Stomach (tissue), 19 donors: ENCODE measurements at places on chromosomes 1 and 21. TPM values are rescaled to one million over a fixed set of nuclear protein-coding genes. Genes with fewer than 3 reads are reported as not detected.
A peak's percentile ranks its signal among the peaks of the same experiment; 100 is the strongest.

DNA sequence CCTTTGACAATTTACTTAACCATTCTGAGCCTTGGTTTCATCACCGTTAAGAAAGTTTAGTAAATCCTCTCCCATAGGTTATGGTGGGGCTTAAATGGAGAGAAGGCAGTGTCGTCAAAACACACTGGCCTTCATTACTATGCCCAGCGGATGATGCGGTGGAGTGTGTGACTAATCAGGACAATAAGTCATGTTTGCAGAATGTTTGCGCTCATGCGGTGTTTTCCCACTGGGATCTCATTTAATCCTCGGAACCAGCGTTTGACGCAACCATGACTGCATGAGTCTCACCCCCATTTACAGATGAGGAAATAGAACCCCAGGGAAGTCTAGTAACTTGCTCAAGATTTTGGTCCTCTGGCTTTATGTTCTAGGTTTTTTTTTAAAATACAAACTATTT, 17.5 kb downstream of the SLC26A9 start:
- peak; percentile 18 for DNase-seq

DNA sequence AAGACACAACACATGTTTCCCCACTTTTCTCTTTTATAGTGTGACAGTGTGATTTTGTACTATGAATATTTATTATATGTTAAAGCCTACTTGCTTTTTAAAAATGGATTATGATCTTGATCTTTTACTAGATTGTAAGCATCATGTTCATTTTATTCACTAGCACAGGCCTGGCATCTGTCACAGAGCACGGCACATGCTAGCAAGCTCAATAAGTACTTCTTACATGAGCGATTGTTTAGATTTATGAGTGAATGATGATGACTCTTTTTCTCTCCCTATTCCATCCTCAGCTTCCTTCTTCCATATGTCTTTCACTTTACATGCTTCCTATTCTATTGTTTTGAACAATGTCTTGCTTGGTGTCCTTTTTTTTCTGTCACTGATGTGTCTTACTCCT, 1454.1 kb downstream of the MRPL39 start:
- DNase-seq = no peak

SPRR2G gene
- total RNA-seq = not detected

- no peak for DNase-seq
Measured at GRCh38 chr1:175168782-175169181, 23.8 kb downstream of the KIAA0040 start.

- no peak for DNase-seq
Measured at GRCh38 chr1:247440001-247440620, 17.8 kb downstream of the OR2B11 start.

C1orf74 gene
- 3.6 TPM for total RNA-seq

GRCh38 chr1:19186001-19186400, 24.1 kb downstream of the UBR4 start:
- no peak for DNase-seq

- no peak for DNase-seq
Measured at GRCh38 chr1:19635646-19636045, 8.5 kb upstream of the NBL1 start.

- no peak for DNase-seq
Measured at GRCh38 chr1:41649396-41650027, 165.0 kb upstream of the EDN2 start.

DNA sequence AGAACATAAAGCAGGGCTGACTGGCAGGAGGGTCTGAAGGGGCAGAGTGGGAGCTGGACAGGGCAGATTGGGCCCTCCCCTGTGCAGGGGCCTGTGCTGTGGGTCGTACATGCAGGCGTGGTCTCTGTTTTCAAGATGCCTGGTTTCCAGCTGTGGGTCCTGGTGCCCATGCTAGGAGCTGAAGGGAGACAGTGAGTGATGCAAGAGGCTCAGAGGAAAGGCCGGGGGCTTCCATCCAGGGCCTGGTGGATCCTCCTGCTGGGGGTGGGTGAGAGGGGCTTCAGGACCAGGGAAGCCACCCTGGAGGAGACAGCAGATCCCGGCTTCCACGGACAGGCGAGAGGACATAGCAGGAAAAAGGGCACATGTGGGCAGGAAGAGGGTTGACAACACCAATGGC, 349.0 kb upstream of the VAMP3 start:
- DNase-seq = peak; percentile 4

GRCh38 chr21:35840197-35840799, 220.0 kb downstream of the SETD4 start:
- DNase-seq = peak; percentile 90

DNA sequence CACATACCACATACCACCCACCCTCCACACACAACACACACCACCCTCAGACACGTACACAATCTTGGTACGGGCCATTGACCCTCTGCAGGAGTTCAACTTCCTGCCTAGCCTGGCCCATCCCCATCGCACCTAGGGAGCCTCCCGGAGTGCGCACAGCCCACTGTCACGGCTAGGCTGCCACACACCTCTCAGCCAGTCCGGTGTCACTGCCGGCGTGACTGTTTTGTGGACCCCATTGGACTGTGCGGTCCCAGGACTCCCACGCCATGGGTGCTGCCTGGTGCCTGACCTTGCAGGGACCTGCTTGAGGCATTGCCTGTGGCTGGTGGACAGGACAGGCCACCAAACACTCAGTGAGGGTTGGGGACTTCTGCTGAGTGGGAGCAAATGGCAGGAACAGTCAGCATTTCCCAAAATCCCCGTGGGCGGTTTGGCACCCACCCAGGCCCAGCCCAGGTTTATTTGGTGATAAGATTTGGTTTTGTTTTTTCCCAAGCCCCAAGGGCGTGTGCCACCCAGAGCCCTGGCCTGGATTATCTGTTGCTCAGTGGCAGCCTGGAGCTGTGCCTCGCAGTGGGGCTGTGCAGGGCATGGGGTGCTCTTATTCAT, 27.7 kb downstream of the RAB7B start:
- peak; percentile 53 for DNase-seq

FAM3B gene
- 89.0 TPM for total RNA-seq

GRCh38 chr1:22273686-22274681, 131.1 kb upstream of the WNT4 start:
- no peak for DNase-seq

CYP2J2 gene
- 1.0 TPM for total RNA-seq

GRCh38 chr21:29053011-29053553, 20.4 kb downstream of the CCT8 start:
- no peak for DNase-seq

DNA sequence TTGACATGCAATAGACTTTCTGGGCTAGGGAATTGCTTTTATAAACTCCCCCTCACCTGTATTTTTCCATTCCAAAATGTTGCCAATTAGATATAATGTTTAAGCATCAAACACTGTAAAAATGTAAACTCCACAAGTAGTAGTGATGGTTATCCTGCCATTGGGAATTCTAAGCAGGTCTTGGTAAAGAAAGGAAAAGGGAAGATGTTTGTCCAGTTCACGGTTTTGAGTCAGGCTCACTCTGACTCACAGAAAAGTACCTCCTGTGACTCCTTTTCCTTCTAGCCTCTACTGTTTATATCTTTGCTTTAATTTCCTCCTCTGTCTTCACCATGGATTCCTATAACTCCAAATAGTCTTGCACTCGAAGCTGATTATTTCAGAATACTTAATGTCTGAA, 19.0 kb upstream of the PTPN14 start:
- DNase-seq = no peak

DNA sequence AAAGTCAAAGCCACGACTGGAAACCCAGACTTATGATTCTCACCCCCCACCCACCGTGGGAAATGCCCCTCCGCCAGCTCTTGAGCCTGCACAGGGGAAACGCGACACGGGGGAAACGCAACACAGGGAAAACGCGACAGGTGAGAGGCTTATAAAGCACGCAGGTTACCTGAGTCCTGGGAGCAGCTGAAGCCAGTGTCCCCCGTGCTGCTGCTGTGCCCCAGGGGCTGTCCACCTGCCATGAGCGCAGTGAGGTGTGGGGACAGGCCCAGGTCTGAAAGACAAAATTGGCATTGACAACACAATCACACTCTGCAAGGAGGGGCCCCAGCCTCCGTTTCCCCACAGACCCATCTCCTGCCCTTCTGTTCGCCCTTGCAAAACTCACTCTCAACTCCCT, 46.3 kb downstream of the GPR161 start:
- DNase-seq = no peak

FAM72B gene
- not detected for total RNA-seq

DNA sequence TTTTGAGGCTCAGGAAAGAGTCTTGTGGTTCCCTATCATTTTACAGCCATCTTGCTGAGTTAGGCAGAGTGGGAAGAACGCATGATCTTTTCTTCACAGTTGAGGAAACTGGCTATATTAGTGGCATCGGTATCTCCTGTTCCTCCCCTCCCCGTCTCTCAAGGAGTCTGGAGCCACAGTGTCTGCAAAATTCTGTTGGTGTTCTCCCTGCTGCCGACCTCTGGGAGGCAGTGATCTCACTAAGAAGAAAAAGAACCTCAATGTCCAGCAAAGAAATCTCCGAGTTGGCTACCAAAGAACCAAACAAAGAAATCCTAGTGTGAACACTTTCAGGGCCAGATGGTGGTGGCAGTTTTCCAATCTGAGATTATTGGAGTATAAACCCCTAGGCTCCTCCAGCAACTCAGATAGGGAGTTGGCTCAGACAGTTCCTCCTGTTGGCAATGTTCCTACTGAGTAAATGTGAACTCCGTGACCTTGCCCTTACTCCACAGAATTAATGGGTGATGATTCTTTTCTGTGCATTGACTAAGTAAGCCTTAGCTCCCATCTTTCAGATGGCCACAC, 41.2 kb downstream of the PRAMEF20 start:
- DNase-seq = no peak

CENPF gene
- total RNA-seq = 8.2 TPM

RNPC3 gene
- 32.0 TPM for total RNA-seq

GRCh38 chr1:200381256-200381984, 28.4 kb downstream of the ZNF281 start:
- no peak for DNase-seq

DNA sequence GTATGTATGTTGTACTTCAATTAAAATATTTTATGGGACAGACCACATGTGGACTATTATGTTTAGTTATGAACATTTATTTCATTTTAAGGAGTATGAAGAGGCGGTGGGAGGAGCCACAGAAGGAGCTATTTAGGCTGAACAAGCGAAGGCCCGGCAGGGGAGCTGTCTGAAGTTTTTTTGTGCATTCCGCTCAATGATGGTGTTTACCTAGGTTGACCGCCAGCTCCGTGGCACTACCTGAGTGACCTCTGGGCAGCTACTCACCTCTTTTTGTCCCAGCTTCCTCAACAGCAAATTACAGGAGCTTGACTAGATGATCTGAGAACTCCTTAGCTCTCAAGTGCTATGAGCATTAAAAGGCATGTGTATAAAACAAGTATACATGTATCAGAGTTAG, 32.7 kb upstream of the C1orf198 start:
- no peak for DNase-seq

PTCH2 gene
- 1.8 TPM for total RNA-seq

GRCh38 chr1:160638926-160639325, 7.9 kb downstream of the SLAMF1 start:
- DNase-seq = no peak
